ENCODE measurements at places on chromosomes 5 and 9. TPM values are rescaled to one million over a fixed set of nuclear protein-coding genes. Genes with fewer than 3 reads are reported as not detected.
A peak's percentile ranks its signal among the peaks of the same experiment; 100 is the strongest.

- no peaks in the 10 kb centered on the region for H3K27me3 ChIP-seq
- DNase-seq: no peak
- H3K4me3 ChIP-seq: no peak overlapping the region
- H3K36me3 ChIP-seq: no peaks in the 10 kb centered on the region
- H3K27ac ChIP-seq: no peak overlapping the region
These were observed 19.1 kb upstream of the AK3 start for GRCh38 chr9:4760122-4760521.

GRCh38 chr5:4065472-4066320 is 470.1 kb downstream of the IRX1 start:
- no peaks in the 10 kb centered on the region for H3K27me3 ChIP-seq
- peak overlapping the region; percentile 91 for H3K27ac ChIP-seq
- DNase-seq: peak; percentile 81
- peaks cover 32% of the 10 kb centered on the region for H3K4me1 ChIP-seq
- H3K36me3 ChIP-seq: no peaks in the 10 kb centered on the region

GRCh38 chr5:124195411-124195810 is 551.0 kb downstream of the ZNF608 start:
- H3K27ac ChIP-seq: no peak overlapping the region
- no peaks in the 10 kb centered on the region for H3K27me3 ChIP-seq
- H3K4me1 ChIP-seq: peaks cover 15% of the 10 kb centered on the region
- DNase-seq: no peak
- no peaks in the 10 kb centered on the region for H3K36me3 ChIP-seq

DNA sequence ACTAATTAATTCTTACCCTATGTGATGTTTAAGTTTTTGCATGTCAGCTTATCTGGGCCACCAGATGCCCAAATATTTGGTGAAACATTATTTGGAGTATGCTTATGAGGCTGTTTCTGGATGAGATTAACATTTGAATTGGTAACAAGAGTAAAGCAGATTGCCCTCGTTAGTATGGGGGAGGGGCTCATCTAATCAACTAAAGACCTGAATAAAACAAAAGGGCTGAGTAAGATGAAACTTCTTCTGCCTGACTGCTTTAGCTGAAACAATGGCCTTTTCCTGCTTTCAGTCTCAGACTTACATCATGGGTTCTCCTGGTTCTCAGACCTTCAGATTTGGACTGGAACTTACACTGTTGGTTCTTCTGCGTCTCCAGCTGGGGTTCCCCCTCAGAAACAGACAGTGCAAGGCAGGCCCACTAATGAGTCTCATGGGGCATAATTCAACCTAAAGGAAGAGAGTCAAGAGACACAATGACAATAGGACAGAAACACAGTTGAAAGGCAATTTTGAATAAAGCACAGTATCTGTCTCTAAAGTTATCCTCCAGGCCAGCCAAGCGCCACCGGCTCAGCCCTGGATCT is 288.4 kb downstream of the CAAP1 start:
- H3K4me1 ChIP-seq: no peaks in the 10 kb centered on the region
- no peaks in the 10 kb centered on the region for H3K27me3 ChIP-seq
- no peak overlapping the region for H3K27ac ChIP-seq
- H3K4me3 ChIP-seq: no peak overlapping the region
- no peaks in the 10 kb centered on the region for H3K36me3 ChIP-seq

DNA sequence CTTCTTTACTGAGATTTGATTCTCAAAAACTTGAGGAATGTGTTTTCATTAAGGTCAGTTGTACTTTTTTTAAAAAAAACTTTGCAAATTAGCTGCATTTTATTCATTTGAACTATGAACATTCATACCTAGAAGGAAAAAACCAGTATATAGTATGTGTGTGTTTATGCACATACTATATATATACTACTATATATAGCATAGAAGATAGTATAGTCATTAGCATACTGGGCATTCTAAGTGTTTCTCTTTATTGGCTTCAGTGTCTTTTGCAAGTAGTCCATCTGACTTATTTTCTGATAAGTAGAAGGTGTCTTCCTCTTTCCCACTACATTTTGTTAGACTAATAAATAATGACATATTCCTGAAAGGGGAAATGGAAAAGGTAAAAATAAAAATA is 33.0 kb downstream of the ELOVL7 start:
- no peaks in the 10 kb centered on the region for H3K27me3 ChIP-seq
- DNase-seq: no peak
- no peaks in the 10 kb centered on the region for H3K4me1 ChIP-seq
- no peak overlapping the region for H3K4me3 ChIP-seq
- H3K27ac ChIP-seq: no peak overlapping the region

DNA sequence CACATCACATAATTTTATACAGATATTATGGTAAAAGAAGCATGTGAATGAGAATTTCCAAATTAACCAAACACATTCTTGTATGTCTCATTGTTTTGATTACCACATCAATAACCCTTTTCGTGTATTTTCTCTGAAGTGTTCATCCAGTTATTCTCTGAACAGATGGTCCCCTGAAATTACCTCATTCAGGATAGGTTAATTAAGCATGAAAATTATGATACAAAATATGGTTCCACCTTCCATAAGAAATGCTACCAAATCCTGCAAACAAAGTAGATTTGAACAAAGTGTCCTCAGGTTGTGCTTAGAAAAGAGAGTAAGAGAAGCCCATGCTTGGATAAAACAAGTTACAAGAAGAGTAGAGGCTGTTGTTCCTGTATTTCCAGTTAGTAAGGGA is 83.1 kb upstream of the LMNB1 start:
- no peaks in the 10 kb centered on the region for H3K27me3 ChIP-seq
- no peaks in the 10 kb centered on the region for H3K4me1 ChIP-seq
- H3K27ac ChIP-seq: no peak overlapping the region
- no peak overlapping the region for H3K4me3 ChIP-seq

- H3K36me3 ChIP-seq: no peaks in the 10 kb centered on the region
- no peaks in the 10 kb centered on the region for H3K27me3 ChIP-seq
- H3K27ac ChIP-seq: no peak overlapping the region
These were observed 85.1 kb downstream of the NDUFAF2 start for GRCh38 chr5:61030163-61030482.

GRCh38 chr5:28014779-28015178 is 976.4 kb upstream of the CDH9 start:
- no peaks in the 10 kb centered on the region for H3K27me3 ChIP-seq
- no peak overlapping the region for H3K27ac ChIP-seq
- H3K36me3 ChIP-seq: no peaks in the 10 kb centered on the region

DNA sequence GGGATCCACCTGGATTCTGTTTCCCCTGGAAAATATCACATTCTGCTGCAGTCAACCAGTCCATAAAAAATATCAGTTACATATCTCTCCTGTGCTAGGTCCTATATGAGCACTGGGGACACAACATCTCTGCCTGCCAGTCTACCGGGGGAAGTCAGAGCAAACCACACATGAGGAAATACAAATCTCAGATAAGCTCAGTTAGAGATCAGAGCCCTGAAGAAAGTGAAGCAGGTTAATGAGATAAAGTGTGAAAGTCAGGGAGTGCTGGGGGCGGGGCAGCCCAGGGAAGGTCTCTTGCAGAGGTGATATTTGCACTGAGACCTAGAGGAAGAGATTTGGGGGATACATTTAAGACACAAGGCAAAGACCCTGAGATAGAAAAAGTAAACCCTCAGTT is 67.8 kb upstream of the SLC1A1 start:
- H3K4me3 ChIP-seq: no peak overlapping the region
- no peaks in the 10 kb centered on the region for H3K27me3 ChIP-seq
- no peak overlapping the region for H3K27ac ChIP-seq

- DNase-seq: no peak
- no peaks in the 10 kb centered on the region for H3K36me3 ChIP-seq
- H3K27ac ChIP-seq: no peak overlapping the region
These were observed 26.0 kb downstream of the TMEM174 start for GRCh38 chr5:73198833-73199592.

DNA sequence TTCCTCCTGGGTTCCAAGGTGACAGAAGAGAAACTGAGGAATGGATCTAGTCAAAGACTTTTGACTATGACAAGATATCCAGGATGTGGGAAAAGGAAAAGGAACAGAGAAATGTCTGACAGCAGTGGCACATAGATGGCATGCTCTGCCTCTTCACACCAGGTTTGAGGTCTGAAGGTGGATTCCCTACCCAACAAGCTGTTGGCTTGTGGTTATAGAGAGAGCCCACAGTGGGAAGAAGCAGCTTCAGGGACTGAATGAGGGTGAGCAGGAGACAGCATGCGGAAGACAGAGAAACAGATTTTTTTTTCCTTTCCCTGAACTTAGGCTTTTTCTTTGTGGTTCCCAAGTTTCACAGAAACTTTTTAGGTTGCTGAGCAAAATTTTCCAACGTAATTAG is 20.6 kb downstream of the IFNW1 start:
- H3K27ac ChIP-seq: no peak overlapping the region
- H3K4me1 ChIP-seq: no peaks in the 10 kb centered on the region
- H3K4me3 ChIP-seq: no peak overlapping the region
- DNase-seq: no peak
- no peaks in the 10 kb centered on the region for H3K27me3 ChIP-seq

DNA sequence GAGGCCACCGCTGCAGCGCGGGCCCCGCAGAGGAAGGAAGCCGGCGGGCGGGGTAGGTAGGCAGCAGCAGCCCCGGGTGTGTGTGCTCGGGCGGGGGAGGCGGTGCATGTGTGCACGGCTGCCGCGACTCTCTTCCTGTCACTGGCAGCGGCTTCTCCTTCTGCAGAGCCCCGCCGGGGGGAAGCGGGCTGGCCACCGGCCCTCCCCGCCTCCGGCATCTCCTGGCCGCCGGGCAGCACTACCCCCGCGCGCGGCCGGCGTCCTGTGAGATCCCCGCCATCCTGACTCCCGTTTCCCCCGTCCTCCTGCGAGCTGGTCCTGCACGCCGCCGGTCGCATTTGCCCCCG is 315 bp downstream of the PIK3R1 start:
- H3K27ac ChIP-seq: peak overlapping the region; percentile 93
- no peak for DNase-seq
- H3K4me3 ChIP-seq: peak overlapping the region; percentile 63
- no peaks in the 10 kb centered on the region for H3K27me3 ChIP-seq
- peaks cover 15% of the 10 kb centered on the region for H3K4me1 ChIP-seq
- no peaks in the 10 kb centered on the region for H3K36me3 ChIP-seq

- no peak overlapping the region for H3K27ac ChIP-seq
These were observed 62.6 kb downstream of the SEMA5A start for GRCh38 chr5:9483243-9483642.

DNA sequence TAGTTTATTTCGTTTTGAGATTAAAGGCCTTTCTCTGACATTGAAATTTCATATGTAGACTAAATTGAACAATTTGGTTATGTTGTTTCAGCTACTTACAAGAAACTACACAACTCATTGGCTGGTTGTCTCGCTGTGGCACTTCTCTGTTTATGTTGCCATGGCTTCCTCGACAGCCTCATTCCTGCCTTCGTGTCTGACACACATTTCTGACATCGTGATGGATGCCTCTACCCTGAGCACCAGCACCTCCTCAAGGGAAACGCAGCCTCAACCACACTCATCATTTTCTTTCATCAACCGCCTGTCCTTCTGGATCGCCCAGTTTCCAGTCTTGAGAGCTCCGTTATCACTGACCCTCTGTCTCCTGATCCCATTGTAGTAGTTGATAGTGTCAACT is 562.8 kb downstream of the PDE4D start:
- no peaks in the 10 kb centered on the region for H3K27me3 ChIP-seq
- H3K4me3 ChIP-seq: no peak overlapping the region
- H3K27ac ChIP-seq: no peak overlapping the region
- no peaks in the 10 kb centered on the region for H3K36me3 ChIP-seq
- DNase-seq: no peak
- H3K4me1 ChIP-seq: peaks cover 31% of the 10 kb centered on the region

DNA sequence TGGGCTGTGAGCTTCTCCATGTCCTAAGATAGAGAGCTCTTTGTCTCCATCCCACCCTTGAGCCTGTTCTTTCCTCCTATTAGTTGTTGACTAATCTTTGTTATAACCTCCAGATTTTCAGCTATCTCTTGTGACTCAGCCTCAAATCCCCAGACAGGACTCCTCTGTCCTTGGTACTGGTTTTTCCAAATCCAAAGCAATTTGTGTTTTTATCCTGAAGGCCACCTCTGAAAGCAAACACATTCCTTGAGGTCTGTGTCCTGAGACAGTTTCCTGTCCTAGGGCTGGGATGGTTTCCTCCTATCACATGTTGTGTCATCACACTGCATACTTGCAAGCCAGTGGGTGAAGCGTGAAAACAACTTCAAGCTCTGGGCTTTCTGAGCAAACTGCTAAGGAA is 8.5 kb downstream of the TNC start:
- peak; percentile 60 for DNase-seq
- H3K4me1 ChIP-seq: no peaks in the 10 kb centered on the region
- H3K36me3 ChIP-seq: no peaks in the 10 kb centered on the region
- H3K4me3 ChIP-seq: no peak overlapping the region
- no peak overlapping the region for H3K27ac ChIP-seq

DNA sequence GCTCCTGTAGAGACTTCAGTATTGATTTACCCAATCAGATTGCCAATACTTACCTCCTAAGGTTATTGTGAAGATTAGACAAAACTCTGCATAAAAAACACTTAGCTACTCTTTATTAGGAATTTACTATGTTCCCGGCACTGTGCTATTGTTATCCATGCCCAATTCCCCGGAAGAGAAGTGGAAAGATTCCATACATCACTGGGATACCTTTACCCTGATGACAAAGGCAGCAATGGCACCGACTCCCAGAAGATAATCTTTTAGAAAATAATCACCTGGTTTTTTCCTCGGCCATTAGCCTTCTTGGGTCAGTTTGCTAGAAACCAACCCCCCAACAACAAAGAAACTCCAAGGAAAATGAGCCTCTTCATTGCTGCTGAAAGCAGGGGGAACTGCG is 226.0 kb downstream of the SNX18 start:
- no peaks in the 10 kb centered on the region for H3K36me3 ChIP-seq
- H3K27ac ChIP-seq: peak overlapping the region; percentile 56
- H3K4me1 ChIP-seq: peaks cover 8% of the 10 kb centered on the region
- no peak for DNase-seq

GRCh38 chr5:1345876-1346626 is 1.2 kb upstream of the CLPTM1L start:
- H3K4me3 ChIP-seq: peak overlapping the region; percentile 100
- H3K27ac ChIP-seq: no peak overlapping the region
- H3K36me3 ChIP-seq: peaks cover 15% of the 10 kb centered on the region

GRCh38 chr9:96478829-96479371 is 28.9 kb downstream of the HABP4 start:
- H3K27me3 ChIP-seq: no peaks in the 10 kb centered on the region
- peaks cover 11% of the 10 kb centered on the region for H3K36me3 ChIP-seq
- H3K4me3 ChIP-seq: no peak overlapping the region
- H3K4me1 ChIP-seq: peaks cover 10% of the 10 kb centered on the region
- DNase-seq: no peak

Gene SLC45A2
- 0.85 TPM for total RNA-seq

Gene SLC6A7
- not detected for total RNA-seq

Gene ANGPTL2
- 3.6 TPM for total RNA-seq

Gene CCNO
- total RNA-seq: 0.14 TPM

Gene PTPN3
- total RNA-seq: 2.2 TPM
